Effector memory CD8-positive, alpha-beta T cell (primary cell): ENCODE measurements at places on chromosomes 11 and 22.

DNA sequence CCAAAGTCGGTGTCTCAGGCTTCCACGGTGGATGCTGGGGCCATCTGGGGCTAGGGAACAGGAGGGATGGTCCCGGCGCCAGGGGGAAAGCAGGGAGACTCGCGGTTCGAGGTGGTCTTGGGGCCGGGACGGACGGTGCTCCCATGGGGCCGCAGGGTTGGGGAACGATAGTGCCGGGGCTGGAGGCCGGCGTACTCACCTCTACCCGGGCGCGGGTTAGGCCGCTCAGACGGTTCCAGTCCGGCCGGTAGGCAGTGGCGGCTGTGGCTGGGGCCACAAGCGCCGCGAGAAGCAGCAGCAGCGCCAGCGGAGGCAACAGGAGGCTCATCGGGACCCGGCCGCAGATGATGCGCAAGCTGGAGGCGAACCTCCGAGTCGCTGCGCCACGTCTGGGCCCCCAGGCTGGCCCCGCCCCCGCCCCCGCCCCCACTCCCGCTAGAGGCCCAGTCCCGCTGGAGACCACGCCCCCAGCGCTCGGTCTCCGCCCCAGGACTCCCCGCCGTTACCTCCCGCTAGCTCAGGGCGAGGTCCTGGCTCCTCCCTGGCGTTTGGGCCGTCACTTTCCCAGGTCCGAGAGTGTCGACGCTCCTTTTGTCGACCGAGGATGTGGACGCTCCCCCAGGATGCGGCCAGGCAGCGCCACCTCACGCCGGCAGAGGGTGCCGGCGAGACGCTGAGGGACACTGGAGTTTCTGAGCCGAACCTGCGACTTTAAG, at the start of gene SELENOM:
Gene SELENOM, minus strand, starts transcription at position 391 of the 716 bp plus-strand sequence. Its CDS starts 63 bp downstream, at position 328.
- peak within 1 kb of the TSS; percentile 96 for H3K4me3 ChIP-seq
- peak; percentile 80 for DNase-seq
- H3K36me3 ChIP-seq = peaks cover 9% of the 10 kb centered on the region
- H3K4me1 ChIP-seq = peaks cover 23% of the 10 kb centered on the region

GRCh38 chr11:95375451-95375850, 144.4 kb upstream of the SESN3 start:
- H3K4me3 ChIP-seq = no peak overlapping the region
- H3K27ac ChIP-seq = no peak overlapping the region
- no peaks in the 10 kb centered on the region for H3K36me3 ChIP-seq
- no peaks in the 10 kb centered on the region for H3K4me1 ChIP-seq

DNA sequence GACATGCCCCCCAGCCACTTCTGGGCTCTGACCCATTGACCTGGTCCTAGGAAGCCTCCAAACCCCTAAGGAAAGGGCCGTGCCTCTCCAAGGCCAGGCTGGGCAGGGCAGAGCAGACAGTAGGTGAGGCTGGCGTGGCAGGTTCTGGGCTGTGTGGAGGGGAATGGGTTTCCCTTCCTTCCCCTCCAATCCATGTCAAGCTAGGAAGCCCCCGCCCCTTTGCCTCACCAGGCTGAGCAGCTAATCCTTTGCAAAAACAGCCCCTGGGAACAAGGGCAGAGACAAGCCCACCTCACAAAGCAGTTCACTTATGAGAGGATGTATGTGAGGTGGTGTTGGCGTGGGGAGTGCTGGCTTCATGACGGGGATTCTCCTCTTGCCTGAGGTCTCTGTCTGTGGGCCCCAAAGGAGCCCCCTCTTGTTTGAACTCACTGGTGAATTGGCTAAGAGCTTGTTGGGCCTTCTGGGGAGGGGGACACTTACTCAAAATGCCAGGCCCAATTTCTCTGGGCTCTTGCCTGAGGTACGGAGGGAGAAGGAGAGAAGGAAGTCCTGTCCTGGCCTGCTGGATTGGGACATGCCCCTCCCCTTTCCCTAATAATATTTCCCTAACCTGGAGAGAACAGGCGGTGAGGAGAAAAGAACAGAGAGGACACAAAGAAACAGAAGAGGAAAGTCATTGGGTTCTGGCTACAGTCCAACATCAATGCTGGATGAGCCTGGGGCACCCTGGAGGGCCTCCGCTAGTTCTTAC, 1.6 kb upstream of the TRIM29 start:
- no peak overlapping the region for H3K27ac ChIP-seq
- H3K4me3 ChIP-seq = no peak overlapping the region
- peaks cover 36% of the 10 kb centered on the region for H3K27me3 ChIP-seq

- peaks cover 3% of the 10 kb centered on the region for H3K36me3 ChIP-seq
- DNase-seq = no peak
- H3K27me3 ChIP-seq = no peaks in the 10 kb centered on the region
- H3K27ac ChIP-seq = no peak overlapping the region
- H3K4me3 ChIP-seq = no peak overlapping the region
- peaks cover 12% of the 10 kb centered on the region for H3K4me1 ChIP-seq
These were observed 116.3 kb downstream of the CCDC81 start for GRCh38 chr11:86491027-86491426.

DNA sequence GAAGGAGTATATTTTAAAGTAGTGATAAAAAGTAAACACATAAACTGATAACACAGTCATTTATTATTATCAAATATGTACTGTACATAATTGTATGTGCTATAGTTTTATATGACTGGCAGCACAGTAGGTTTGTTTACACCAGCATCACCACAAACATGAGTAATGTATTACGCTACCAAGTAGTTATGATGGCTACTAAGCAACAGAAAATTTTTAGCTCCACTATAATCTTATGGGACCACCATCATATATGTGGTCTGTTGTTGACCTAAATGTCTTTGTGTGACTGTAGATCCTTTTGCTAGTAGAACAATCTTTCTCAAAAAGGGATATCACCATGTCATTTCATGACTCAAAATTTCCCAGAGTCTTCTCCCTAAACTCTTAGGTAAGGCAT, 93.5 kb downstream of the LARGE2 start:
- DNase-seq = no peak
- no peaks in the 10 kb centered on the region for H3K27me3 ChIP-seq
- H3K4me3 ChIP-seq = no peak overlapping the region
- peaks cover 35% of the 10 kb centered on the region for H3K4me1 ChIP-seq
- no peaks in the 10 kb centered on the region for H3K36me3 ChIP-seq
- no peak overlapping the region for H3K27ac ChIP-seq

DNA sequence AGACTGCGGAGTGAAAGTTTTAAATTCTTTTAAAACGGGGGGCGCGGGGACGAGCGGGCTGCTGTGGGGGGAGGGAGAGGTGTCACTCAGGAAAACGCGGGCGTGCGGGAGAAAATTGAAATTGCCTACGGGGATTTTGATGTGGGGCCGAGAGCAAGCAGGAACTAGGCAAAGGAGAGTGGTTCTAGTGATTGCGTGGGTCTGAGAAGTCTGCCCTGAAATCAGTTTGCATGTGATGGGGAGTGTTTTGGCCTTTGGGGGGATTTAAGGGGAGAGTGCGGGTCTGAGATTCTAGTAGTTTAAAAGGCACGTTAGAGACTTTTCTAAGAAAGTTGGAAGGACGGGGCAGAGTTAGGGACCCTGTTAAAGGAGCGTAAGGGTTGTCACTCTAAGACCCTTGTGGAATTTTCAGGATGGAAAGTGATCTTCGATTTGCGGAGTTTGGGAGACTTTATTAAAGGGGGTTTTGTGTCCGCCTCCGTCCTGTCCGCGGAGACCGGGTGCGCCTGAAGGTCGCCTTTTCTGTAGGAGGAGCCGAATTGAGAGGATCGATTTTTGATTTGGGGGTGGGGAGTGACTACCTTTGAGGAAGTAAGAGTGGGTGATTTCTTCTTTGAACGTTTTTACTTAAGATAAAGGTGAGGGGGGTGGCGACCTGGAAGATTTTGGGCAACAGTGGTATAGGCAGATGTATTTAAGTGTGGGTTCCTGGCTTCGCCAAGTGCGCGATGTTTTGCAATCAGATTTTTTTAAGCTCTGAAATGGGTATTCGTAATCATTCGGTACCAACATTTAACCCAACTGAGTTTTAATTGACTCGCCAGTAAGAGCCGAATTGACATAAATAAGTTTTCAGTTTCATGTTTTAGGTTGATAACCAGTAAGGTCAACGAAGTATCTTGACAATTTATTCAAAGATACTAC, 1.1 kb downstream of the EED start:
- H3K27ac ChIP-seq = no peak overlapping the region
- peaks cover 25% of the 10 kb centered on the region for H3K4me1 ChIP-seq
- no peak overlapping the region for H3K4me3 ChIP-seq

DNA sequence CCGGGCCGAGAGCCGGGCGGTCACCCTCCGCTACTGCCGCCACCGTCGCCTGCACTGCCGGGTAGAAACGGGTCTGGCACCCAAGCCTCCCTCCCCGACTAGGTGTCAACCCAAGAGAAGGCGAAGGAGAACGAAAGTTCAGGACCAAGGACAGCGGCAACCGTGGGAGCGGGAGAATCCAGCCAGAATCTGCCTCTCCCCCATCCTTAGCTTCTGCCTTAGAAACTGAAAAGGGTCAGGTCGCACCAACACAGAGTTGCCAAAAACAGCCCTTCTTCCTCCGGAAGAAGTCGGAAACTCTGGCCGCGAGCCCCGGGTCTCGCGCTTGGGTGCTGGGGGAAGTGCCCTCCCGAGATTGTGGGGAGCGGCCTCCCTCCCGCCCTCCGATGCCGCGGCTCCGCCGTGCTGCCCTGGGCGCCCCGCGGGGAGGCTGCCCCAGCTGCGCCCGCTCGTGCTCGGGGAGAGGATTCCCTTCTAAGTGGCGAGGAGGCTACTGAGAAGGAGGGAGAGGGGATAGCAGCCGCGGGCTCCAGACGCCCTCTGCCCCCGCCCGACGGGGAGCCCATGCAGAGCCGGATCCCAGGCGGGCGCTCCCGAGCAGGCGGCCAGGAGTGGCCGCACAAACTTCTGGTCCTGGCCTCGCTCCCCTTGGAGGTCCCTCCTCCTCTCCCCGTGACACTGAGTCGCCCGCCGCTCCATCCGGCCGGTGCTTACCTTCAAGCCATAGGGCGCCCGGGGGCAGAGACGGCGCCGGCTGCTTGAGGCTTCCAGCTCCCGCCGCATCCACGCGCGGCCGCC, 637 bp downstream of the DRD2 start:
- H3K4me1 ChIP-seq = no peaks in the 10 kb centered on the region
- H3K27ac ChIP-seq = no peak overlapping the region
- peaks cover 91% of the 10 kb centered on the region for H3K27me3 ChIP-seq
- DNase-seq = peak; percentile 5

DNA sequence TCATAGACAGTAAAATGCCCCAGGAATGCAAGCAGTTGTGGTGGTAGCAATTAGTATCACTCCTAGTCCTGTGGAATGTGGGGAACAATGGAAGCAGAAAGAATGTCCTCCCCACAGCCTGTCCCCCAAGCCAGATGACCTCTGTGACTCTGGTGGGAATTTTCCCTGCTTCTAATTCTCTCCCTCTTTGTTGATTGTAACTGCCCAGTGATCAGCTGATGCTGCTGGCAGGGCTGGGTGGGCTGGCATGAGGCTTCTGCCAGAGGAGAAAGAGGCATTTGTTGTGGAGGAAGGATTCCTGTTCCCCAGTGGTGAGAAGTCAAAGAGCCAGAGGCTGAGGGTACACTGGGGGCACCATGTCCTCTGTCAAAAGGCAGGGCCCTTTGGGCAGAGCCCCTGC, 116.7 kb upstream of the NCAM1 start:
- no peak for DNase-seq
- H3K36me3 ChIP-seq = no peaks in the 10 kb centered on the region
- no peaks in the 10 kb centered on the region for H3K27me3 ChIP-seq
- H3K27ac ChIP-seq = no peak overlapping the region
- H3K4me3 ChIP-seq = no peak overlapping the region
- H3K4me1 ChIP-seq = no peaks in the 10 kb centered on the region

DNA sequence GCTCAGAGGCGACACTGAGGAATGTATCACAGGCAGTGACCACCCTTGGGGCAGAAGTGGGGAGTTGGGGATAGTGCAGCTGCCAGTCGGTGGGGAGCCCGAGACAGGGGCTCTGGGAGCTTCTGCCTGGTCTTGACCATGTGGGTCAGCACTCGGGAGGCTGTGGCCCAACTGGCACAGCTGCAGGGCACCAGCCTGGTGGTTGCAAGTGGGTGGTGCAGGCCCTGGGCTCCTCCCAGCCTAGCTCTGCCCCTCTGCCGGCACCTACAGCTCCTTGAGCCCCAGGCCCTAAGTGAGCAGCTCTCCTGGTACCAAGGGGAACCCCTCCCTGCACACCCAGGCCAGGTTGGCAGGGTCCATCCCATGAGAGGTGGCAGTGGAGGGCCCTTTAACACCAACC, 12.6 kb upstream of the RASL10A start:
- H3K36me3 ChIP-seq = peaks cover 11% of the 10 kb centered on the region
- no peaks in the 10 kb centered on the region for H3K4me1 ChIP-seq
- H3K27ac ChIP-seq = no peak overlapping the region
- no peak for DNase-seq

GRCh38 chr11:1554981-1555712, 16.9 kb downstream of the DUSP8 start:
- no peaks in the 10 kb centered on the region for H3K4me1 ChIP-seq
- peaks cover 30% of the 10 kb centered on the region for H3K27me3 ChIP-seq
- no peak for DNase-seq

DNA sequence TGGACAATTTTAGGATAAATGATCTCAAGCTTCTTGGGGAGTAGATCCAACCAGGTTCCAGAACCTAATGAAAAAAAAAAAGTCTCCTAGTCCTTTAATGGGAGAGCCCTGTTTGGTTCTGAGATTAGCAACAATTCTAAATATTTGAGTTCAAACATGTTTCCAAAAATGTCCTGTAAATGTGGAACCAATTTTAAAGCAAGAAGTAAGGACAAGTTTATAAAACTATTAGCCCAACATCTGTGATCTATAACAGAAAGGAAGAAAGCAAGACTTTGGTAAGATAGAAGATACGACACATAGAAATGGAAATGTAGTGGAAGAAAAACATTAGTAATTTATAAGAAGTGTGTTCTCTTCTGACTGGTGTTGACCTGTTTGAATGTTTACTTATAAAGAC, 79.7 kb upstream of the SLC5A12 start:
- H3K4me1 ChIP-seq = no peaks in the 10 kb centered on the region
- DNase-seq = no peak
- H3K36me3 ChIP-seq = no peaks in the 10 kb centered on the region
- no peak overlapping the region for H3K27ac ChIP-seq

- no peak overlapping the region for H3K27ac ChIP-seq
- H3K27me3 ChIP-seq = no peaks in the 10 kb centered on the region
- no peak for DNase-seq
- peaks cover 34% of the 10 kb centered on the region for H3K36me3 ChIP-seq
- H3K4me1 ChIP-seq = no peaks in the 10 kb centered on the region
- H3K4me3 ChIP-seq = no peak overlapping the region
These were observed 51.8 kb downstream of the NCAPD3 start for GRCh38 chr11:134171951-134172350.
